ENCODE measurements at places on chromosomes 5 and 9.

DNA sequence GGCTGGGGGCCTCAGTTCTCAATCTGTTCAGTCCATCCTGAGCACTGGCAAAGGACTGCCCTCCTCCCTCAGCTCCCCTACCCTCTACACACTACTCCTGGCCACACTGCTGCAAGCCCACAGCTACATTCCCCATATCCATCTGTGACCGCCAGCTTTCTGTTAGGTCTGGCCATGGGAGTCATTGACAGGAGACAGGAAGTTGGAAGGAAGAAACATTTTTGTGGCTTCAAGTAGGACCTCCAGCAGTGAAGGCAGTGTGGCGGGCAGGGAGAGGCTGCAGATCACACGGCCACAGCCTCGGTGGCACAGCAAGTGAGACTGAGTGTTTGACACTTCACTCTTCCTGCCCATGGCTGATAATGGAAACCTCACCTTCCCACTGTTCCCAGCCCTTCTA is 55.9 kb downstream of the SECISBP2 start:
- DNase-seq = no peak

- DNase-seq = no peak
Observed at GRCh38 chr9:100640447-100641050, 62.7 kb downstream of the CAVIN4 start.

- no peak for DNase-seq
Observed at GRCh38 chr5:152246401-152246800, 158.7 kb downstream of the NMUR2 start.

DNA sequence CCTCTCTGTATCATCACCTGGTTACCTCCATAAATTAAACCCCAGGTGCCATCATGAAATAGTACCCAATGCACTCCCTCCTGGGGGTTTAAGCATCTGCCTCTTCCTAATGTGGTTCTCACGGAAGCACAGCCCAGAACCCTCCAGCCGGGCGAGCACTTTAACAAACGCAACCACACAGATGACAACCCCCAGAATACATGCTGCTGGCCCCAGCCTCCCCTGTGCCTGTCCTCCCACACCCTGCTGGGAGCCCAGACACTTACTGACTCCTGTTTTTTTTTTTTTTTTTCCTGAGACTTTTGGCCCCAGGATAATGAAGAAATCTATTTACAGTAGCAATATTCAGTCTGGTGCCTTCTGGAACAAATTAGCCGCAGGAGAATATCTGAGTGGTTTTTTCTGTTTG is 50.0 kb upstream of the COL5A1 start:
- no peak for DNase-seq

GRCh38 chr5:74030371-74030770 is 404.4 kb downstream of the ARHGEF28 start:
- DNase-seq = no peak

GRCh38 chr5:115815693-115816225 is 700 bp downstream of the CDO1 start:
- DNase-seq = no peak

DNA sequence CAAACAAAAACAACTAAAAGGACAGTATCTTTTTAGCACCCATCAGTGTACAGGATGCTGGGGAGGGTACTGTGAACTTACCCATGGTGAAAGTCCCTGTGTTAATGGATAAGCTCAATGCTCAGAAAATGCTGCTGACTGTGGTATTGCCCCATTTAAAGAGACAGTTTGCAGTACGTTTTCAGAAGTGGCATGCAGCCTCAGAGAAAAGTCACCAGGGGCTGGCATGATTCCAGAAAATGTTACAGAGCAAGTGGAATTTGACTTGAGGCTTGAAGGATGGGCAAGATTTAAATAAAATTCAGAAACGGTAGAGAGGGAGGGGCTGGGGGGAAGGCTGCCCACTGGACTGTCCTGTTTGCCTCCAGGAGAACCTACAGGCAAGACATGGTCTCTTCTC is 7.2 kb downstream of the S1PR3 start:
- DNase-seq = no peak

- DNase-seq = no peak
Observed at GRCh38 chr5:85500869-85501268, 1116.2 kb upstream of the EDIL3 start.

DNA sequence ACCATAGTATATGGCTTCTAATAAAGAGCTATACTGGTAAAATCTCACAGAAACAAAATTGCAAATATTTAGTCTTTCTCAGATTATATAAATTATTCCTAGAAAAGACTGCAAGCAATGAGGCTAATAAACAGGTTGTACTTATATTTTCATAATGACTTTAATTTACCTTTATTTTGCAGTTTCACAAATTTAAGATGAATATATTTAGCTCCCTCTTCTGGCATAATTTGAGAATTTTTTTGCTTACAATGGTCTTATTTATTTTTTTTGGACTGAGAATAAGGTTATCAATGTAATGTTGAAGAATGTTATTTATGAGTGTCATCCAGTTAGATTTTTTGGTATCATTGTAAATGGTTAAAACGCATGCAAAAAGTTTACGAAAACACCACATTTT is 56.7 kb downstream of the PIK3R1 start:
- DNase-seq = no peak

- no peak for DNase-seq
Observed at GRCh38 chr9:110334871-110335270, 2.8 kb downstream of the TXNDC8 start.
